ENCODE measurements at places on chromosomes 11 and 22.
A peak's percentile ranks its signal among the peaks of the same experiment; 100 is the strongest.

GRCh38 chr22:32649515-32650200 is 151.8 kb upstream of the TIMP3 start:
- DNase-seq: peak; percentile 80

- DNase-seq: peak; percentile 19
Measured at GRCh38 chr11:46222490-46223251, 54.8 kb upstream of the CREB3L1 start.

GRCh38 chr11:68002938-68003845 is 705 bp downstream of the UNC93B1 start:
- no peak for DNase-seq

DNA sequence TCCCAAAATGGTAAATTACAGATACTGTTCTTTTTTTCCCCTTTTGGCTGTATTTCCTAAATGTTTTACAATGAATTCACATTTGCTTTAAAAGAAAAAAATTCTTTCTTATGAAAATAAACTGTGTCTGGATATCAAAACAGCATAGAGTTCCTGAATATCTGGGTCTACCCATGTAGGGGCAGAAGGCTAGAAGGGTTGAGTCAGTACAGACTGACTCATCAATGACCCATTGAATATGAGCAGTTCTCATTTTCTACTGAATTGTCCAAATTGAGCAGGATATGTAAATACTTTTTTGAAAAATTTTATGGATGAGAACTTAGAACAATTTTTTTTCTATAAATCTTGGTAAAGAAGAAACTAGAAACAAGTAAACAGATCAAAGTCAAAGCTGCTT is 16.3 kb upstream of the C11orf87 start:
- no peak for DNase-seq

- no peak for DNase-seq
Measured at GRCh38 chr22:30170129-30170528, 76.4 kb downstream of the LIF start.

- DNase-seq: no peak
Measured at GRCh38 chr11:112498701-112499100, 238.0 kb upstream of the PLET1 start.

- peak; percentile 83 for DNase-seq
Measured at GRCh38 chr11:67351275-67352005, 1.9 kb downstream of the POLD4 start.

- no peak for DNase-seq
Measured at GRCh38 chr11:78995171-78995570, 420.5 kb upstream of the NARS2 start.

DNA sequence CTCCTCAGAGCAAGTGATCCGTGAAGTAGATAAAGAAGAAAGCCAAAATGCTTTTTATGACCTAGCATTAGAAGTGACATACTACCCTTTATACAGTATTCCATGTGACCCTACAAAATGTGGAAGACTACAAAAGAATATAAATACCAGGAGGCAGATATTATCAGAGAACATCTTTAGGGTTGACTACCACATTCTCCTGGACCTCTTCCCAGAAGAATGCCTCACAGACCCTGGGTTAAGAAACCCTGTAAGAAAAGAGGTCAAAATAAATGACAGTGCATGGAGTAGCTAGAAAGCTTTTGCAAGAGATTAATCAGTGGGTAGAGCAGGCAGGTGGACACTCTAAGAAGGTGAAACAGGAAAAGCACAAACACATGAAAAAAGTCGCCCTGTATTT is 69.2 kb downstream of the FANCF start:
- no peak for DNase-seq

DNA sequence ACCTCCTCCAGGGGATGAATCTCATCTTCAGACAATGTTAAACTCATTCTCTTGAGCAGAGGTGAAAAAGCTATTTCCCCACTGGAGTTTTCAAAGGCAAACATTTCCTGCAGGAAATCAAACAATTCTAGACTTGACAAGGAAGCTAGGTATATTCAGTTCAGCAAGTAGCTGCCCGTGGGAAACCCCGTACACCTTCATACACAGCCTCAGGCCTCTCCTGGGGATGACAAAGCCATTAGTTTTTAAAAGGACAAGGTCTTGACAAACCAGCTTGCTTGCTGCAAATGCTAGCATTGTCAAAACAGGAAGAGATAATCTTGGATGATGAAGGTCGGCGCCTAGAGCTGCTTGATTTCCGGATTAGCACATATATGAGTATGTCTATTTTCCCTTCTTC is 1630.8 kb upstream of the TENM4 start:
- DNase-seq: no peak

- no peak for DNase-seq
Measured at GRCh38 chr22:25021976-25022711, 69.6 kb downstream of the KIAA1671 start.

- DNase-seq: no peak
Measured at GRCh38 chr11:46243796-46244109, 33.7 kb upstream of the CREB3L1 start.

GRCh38 chr22:16936625-16937024 is 71.4 kb downstream of the GAB4 start:
- no peak for DNase-seq

DNA sequence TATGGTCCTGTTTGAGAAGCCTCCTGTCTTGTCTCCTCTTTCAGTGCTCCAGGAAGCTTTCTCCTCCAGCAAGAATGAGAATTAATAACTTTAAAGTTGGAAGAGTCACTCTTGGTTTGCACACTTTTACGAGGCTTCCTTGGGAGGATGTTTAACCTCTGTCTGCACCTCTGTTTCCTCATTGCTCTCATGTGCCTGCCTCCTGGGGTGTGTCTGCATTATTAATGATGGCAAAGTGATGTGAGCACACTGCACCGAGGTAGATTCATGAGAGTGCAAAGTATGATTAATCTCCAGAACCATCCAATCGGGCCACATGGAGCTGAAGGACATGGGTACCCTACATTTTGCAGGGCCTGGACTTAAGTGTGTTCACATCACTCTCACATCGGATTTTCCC is 73.5 kb upstream of the TENM4 start:
- no peak for DNase-seq

- peak; percentile 75 for DNase-seq
Measured at GRCh38 chr22:28115426-28115825, 196.4 kb upstream of the PITPNB start.

DNA sequence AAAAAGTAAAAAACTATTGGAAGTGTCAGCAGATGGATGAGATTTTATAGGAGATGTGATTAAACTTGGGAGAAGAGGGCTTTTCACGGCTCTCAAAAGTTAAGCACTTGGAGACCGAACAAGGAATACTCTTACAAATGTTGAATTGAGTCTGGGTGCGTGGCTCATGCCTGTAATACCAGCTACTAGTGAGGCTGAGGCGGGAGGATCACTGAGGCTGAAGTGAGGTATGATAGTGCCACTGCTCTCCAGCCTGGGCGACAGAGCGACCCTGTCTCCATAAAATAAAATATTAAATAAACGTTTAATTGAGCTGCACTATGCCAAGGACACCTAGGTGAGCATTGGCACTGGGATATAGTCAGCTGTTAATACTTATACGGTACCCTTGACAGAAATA is 1.9 kb downstream of the CEP57 start:
- no peak for DNase-seq

- DNase-seq: peak; percentile 77
Measured at GRCh38 chr11:26331911-26332571, at the start of gene ANO3. TSS of gene ANO3 (plus strand) at chr11:26332130. CDS start at chr11:26332276, 146 bp downstream.

DNA sequence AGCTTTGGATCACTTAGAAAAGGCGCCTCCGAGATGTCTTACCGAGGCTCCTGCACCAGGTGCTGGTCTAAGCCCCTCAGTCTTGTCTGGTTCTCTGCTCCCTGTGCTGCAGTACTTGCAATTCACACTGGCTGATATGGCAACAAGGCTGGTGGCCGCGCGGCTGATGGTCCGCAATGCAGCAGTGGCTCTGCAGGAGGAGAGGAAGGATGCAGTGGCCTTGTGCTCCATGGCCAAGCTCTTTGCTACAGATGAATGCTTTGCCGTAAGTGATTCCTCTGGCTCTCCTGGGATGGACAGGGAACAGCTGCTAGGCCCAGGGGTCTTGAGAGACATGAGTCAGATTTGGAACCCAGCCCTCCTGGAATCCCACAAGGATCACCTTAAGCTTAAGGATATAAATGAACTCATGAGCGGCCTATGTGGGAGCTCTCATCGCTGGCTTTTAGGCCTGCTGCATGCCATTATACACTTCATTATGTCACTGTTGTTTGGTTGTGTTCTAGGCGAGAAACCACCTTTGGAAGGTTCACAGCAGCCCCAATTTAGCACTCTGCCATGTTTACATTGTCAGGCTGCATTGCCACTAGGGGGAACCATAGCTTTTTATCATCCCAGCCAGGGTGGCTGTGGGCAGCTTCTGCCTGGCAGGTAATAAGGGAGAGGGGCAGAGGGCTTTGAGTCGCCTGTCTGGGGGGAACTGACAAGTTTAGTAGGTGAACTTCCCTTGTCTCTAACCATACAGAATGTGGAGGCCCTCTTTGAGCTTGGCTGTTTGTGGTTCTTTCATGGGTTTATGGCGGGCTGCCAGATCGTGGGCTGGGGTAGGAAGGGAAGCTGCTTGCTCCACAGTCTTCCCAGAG is 8.5 kb downstream of the ACAD8 start:
- DNase-seq: no peak

- DNase-seq: peak; percentile 71
Measured at GRCh38 chr11:64000026-64000739, 13.9 kb downstream of the OTUB1 start.

GRCh38 chr22:35991168-35991567 is 37.5 kb downstream of the RBFOX2 start:
- peak; percentile 72 for DNase-seq

DNA sequence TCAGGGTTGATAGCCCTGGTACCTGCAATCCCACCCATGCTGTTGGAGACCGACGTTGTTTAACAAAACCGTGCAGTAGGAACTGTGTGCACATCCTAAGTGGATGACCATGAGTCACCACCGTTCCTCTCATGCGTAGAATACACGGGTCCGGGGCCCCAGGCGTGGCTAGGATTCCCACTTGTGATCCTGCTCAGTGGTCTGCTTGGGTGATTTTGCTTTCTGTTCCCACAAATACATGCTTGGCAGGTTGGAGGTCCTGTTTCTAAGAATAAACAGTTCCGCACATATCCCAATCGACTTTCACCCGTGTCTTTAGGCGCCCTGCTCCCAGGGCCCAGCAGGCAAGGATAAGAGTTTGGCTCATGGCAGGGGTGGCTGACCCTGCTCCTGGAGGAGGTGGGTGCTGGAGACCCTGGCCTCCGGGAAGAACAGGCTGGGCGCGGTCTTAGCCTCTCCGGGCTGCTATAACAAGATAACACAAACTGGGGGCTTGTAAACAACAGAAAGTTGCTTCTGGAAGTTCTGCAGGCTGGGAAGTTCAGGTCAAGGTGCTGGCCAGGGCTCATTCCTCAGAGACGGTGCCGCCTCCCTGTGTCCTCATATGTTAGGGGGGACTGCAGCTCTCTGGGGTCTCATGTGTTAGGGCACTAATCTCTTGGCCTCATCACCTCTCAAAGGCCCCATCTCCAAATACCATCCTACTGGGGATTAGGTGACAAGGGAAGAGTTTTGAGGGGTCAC is 1028.3 kb downstream of the BRD1 start:
- no peak for DNase-seq

DNA sequence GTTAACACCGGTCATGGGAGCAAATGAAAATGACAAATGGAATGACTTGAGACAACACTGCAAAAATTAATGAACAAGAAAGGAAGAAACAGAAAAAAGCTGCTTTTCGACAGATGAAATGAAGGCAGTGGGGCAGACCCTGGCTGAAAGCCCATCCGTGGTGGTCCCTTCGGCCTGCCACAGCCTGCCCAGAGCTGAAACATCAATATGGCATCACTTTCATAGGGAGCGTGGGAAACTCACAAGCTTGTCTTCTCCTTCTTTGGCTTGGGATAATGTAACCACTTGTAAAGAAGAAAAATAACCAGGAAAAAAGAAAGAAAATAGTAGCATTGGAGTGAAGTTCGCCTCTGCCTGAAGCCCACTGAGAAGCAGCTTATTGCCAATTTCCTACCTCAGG is 78.8 kb downstream of the CTTN start:
- DNase-seq: no peak

- DNase-seq: no peak
Measured at GRCh38 chr11:97717922-97718321, 1302.8 kb upstream of the CNTN5 start.
